Cortex of kidney (tissue), 1 donor: ENCODE measurements at places on chromosomes 2 and 18.

- DNase-seq, result no peak
Observed at GRCh38 chr2:199764273-199764800, 86.7 kb downstream of the FTCDNL1 start.

DNA sequence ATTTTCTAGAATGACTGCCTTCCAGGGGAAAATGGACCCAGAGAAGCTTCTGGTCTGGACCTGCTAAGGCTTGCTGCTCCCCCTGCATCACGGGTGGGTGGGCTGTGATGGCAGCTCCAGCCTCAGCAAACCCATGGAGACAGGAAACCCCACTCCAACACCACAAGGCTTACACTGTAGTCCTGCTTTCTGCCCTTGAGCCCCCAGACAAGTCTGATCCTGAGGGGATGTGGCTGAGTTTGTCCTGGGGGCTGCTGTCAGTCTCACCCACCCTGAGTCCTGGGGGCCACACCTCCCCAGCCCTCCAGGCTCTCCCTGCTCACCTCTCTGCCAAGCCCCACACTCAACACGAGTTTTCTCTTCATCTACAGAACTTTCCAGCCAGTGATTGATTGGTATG is 279.4 kb downstream of the EIPR1 start:
- DNase-seq, result no peak

DNA sequence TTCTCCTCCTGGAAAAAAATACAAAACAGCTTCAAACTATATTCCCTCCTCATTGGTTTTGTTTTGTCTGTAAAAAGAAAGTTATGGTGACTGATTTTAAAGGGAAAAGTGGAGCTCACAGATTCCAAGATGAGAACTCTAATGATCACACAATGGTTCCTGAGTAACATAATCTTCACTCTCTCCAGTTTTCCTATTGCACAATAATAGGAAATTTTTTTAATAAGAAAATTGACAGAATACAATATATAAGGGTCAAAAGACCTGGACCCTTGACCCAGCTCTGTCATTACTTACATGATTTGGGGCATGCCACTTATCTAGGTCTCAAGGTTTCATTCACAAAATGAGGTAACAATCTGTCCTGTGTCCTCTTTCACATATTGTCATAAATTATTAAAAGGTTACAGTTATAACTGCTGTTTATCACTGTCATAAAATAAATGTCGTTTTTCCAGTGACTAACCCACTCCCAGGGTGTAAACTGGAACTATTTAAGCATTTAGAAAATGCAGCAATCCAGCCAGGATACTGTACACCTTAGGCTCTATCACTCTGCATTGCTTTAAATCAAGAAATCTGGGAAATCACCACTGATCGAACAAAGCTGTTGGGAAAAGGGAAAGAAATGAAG is 4.1 kb downstream of the MGAT4A start:
- no peak for DNase-seq

DNA sequence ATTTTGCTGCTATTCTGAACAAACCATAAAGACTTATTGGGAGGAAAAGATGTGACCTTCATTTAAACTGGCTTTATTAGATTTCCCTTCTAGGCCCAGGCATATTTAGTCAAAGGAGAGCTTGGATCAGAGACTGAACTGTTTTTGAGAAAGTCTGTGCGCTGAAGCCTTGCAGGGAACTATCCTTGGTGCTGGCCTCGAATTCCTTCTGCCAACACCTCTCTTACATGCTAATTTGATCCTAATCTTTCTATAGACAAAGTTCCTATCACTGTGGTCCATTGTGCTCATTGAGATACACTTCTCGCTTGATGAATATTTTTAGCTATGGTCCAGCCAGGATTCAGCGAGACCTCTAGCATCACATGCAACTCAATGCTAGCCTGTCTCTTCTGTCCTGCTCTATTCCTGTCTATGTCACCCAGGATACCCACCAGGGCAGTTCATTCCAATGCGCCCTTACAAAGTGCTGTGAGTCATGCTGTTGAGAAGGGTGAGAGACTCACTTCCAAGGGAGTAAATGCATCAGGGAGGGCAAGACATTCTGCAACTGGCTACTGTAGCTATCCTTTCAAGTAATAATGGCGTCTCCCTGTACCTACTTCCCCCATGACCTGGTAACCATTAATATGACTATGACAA is 356.7 kb upstream of the LYPD1 start:
- DNase-seq, result no peak

DNA sequence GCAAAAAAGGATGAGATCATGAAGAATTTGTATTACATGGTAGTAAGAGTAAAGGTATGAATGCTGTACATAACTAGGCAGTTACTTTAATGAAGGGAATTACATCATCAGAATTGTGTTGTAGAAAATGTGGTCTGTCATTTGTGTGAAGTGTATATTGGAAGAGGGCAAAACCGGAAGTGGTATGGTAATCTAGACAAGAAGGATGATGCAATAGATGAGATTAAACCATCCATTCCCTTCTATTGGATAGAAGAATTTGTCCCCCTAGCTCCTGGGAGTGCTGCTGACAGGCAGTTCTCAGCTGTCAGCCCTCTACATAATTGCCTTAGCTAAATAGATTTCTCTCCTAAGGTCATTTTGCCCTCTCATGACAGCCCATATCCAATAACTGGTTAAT is 55.9 kb upstream of the BARD1 start:
- DNase-seq, result no peak

DNA sequence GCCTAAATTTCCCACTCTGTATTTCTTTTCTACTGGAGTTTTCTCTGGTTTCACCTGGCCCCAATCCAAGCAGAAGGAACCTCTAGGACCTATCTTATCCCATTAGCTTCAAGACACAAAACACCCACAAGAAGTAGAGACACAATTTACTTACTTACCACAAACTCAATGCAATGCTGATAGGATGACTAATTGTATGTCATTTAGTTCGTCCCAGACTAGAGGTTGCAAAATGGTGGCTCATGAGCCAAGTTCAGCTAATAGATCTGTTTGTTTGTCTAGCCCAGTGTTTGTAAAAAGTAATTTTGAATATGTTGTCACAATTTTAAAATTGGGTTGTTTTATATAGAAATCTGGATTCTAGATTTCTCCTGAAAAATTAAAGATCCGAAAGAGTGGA is 34.7 kb upstream of the ZSWIM2 start:
- no peak for DNase-seq

- DNase-seq, result no peak
Observed at GRCh38 chr2:136008205-136008865, 22.9 kb upstream of the DARS1 start.

DNA sequence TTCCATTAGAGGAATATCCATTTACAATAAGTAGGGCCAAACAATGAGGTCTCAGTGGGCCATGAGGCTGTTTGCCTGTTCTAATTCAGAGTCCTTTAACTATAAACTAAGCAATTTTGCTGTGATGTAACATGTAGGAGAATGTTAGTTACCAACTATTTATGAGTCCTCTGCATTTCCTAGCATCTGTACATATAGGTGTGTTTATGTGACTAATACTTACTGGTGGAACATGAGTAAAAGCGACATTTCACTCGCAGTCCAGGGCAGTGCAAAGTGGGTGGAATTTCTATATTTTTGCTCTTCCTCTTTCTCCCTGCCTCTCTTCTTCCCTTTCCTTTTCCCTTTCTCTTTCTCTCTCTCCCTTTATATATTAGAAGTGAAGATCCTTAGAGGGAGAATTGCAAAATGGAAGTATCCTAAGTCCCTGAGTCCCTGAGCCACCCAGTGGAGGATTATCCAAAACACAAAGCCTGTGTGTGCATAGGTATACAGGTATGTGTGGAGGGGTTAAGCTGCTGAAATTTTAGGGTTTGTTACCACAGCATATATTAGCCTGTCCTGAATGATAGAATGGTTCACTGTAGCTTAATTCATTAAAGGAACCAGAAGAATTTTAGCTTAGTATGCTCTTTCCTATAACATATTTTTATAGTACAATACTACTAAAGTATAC is 487.0 kb upstream of the FANCL start:
- DNase-seq, result no peak

- no peak for DNase-seq
Observed at GRCh38 chr2:177568390-177568789, 175.8 kb downstream of the AGPS start.

DNA sequence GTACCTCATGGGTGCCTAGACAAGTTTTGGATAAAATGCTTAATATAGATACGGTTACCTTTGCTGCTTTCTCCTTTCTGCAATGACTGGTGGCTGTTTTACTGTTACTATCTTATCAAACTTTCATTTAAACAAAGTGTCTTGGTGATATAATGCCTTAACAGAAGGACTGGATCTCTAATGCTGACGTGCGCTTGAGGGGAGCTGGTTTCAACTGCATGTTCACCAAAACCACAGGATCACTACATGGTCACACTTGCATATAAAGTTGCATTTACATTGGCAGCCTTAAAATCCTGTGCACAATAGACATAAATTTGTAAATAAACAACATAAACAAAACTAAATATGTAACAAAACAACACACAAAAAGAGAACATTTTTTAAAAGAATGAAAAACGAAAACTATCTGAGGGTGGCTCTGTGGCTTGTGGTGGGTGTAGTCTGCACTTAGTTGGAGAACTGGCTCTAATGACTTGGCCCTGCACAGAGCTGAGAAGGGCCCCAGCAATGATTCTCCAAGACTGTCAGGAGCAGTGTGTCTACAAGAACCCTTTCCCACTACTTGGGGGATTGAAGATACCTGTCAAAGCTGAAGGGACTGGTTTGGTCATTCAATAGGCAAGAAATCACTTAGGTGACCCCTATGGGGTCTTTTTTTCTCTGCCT is 135.5 kb downstream of the UXS1 start:
- DNase-seq, result no peak

GRCh38 chr2:7358865-7359447 is 441.7 kb downstream of the RNF144A start:
- DNase-seq, result no peak
